CD4-positive, alpha-beta T cell (primary cell): ENCODE measurements at places on chromosomes 16 and 17. TPM values are rescaled to one million over a fixed set of nuclear protein-coding genes. Genes with fewer than 3 reads are reported as not detected.
A peak's percentile ranks its signal among the peaks of the same experiment; 100 is the strongest.

GRCh38 chr17:45414990-45415881, 17.4 kb downstream of the ARHGAP27 start:
- H3K4me1 ChIP-seq = peaks cover 28% of the 10 kb centered on the region
- H3K4me3 ChIP-seq = no peak overlapping the region
- no peak for DNase-seq
- no peaks in the 10 kb centered on the region for H3K27me3 ChIP-seq
- H3K36me3 ChIP-seq = no peaks in the 10 kb centered on the region
- no peak overlapping the region for H3K27ac ChIP-seq

GRCh38 chr17:79861413-79862216, 22.4 kb upstream of the CBX4 start:
- H3K27ac ChIP-seq = no peak overlapping the region
- H3K36me3 ChIP-seq = no peaks in the 10 kb centered on the region
- peaks cover 8% of the 10 kb centered on the region for H3K27me3 ChIP-seq

- H3K36me3 ChIP-seq = peaks cover 6% of the 10 kb centered on the region
- H3K27me3 ChIP-seq = no peaks in the 10 kb centered on the region
- no peak overlapping the region for H3K4me3 ChIP-seq
- H3K4me1 ChIP-seq = peaks cover 9% of the 10 kb centered on the region
- H3K27ac ChIP-seq = no peak overlapping the region
Measured at GRCh38 chr16:11182411-11182810, 73.6 kb downstream of the SOCS1 start.

DNA sequence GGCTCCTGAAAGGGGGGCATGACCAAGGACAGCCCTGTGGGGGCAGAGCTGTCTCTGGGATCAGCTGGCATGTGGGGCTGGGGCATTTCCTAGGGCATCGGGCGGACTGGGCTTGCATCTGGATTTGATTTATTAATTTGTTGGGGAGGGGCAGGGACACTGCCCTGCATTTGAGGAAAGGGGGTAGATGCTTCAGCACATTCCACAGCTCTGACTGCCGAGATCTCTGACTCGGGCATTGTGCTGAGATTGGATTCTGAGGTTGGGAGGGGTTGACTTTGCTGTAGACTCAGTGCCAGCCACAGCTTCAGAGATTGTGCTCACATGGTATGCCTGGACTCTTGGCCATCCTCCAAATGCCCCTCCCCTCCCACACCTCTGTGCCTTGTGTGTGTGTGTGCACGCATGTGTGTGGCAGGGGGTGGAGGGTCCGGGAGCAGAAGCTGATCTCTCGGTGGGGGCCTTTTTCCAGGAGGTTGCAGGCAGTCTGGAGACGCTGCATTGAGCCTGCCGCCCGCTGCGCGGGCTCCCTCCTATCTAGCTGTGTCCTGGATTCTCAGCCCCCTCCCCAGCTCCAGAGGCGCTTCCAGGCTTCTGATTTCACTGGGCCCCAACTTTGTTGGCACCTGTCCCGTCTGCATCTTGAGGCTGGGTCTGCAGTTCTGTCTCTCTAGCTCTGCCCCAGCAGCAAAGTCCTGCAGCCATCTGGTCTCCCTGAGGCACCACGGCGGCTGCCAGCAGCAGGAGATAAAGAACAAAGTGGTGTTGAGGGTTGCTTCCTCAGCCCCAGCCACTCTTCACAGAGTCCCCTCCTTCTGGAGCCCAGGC, 14.9 kb downstream of the IGFBP4 start:
- H3K36me3 ChIP-seq = no peaks in the 10 kb centered on the region
- no peaks in the 10 kb centered on the region for H3K4me1 ChIP-seq
- DNase-seq = no peak
- H3K4me3 ChIP-seq = no peak overlapping the region

GRCh38 chr16:79528338-79528737, 72.2 kb downstream of the MAF start:
- no peaks in the 10 kb centered on the region for H3K4me1 ChIP-seq
- no peak overlapping the region for H3K4me3 ChIP-seq
- H3K36me3 ChIP-seq = no peaks in the 10 kb centered on the region
- H3K27ac ChIP-seq = no peak overlapping the region
- no peaks in the 10 kb centered on the region for H3K27me3 ChIP-seq

- H3K36me3 ChIP-seq = peaks cover 87% of the 10 kb centered on the region
- peak overlapping the region; percentile 3 for H3K27ac ChIP-seq
- H3K27me3 ChIP-seq = no peaks in the 10 kb centered on the region
- H3K4me3 ChIP-seq = no peak overlapping the region
- no peak for DNase-seq
- peaks cover 22% of the 10 kb centered on the region for H3K4me1 ChIP-seq
Measured at GRCh38 chr16:57434003-57434402, 13.2 kb downstream of the CIAPIN1 start.

GRCh38 chr17:10718547-10718946, 11.3 kb downstream of the TMEM220 start:
- H3K4me3 ChIP-seq = no peak overlapping the region
- H3K36me3 ChIP-seq = no peaks in the 10 kb centered on the region
- no peaks in the 10 kb centered on the region for H3K27me3 ChIP-seq
- H3K27ac ChIP-seq = no peak overlapping the region
- no peak for DNase-seq

The KATNIP gene
- 18.5 TPM for total RNA-seq
